Activated CD8-positive, alpha-beta memory T cell treated with anti-CD3 and anti-CD28 coated beads for 4 hours (primary cell): ENCODE measurements at places on chromosomes 11 and 22.

- DNase-seq: peak; percentile 13
Measured at GRCh38 chr22:19766511-19767426, 6.2 kb downstream of the TBX1 start.

DNA sequence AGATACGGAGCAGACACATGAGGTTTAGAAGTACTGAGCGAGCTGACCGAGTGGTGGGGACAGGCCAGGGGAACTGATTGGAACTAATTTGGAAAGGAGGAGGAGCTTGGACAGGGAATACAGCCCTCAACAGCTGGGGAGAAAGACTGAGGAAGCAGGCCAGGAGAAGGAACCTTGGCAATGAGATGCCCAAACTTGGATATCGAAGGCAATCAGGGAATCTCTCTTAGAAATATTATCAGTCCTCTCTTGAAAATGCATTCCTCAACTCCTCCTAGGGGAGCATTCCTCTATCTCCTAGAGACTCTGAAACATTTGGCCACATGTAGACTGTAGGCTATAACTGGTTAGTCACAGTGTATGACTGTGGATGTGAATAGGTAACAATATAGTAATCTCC is 284.6 kb downstream of the GUCY1A2 start:
- no peak for DNase-seq

- DNase-seq: no peak
Measured at GRCh38 chr11:104637662-104638170, 260.5 kb downstream of the CASP12 start.

GRCh38 chr22:17785185-17786184 is 11.2 kb upstream of the BID start:
- DNase-seq: peak; percentile 55

GRCh38 chr22:30426388-30427353 is 1.1 kb downstream of the MTFP1 start:
- peak; percentile 70 for DNase-seq

GRCh38 chr11:35007277-35007676 is 90.9 kb downstream of the PDHX start:
- DNase-seq: no peak

DNA sequence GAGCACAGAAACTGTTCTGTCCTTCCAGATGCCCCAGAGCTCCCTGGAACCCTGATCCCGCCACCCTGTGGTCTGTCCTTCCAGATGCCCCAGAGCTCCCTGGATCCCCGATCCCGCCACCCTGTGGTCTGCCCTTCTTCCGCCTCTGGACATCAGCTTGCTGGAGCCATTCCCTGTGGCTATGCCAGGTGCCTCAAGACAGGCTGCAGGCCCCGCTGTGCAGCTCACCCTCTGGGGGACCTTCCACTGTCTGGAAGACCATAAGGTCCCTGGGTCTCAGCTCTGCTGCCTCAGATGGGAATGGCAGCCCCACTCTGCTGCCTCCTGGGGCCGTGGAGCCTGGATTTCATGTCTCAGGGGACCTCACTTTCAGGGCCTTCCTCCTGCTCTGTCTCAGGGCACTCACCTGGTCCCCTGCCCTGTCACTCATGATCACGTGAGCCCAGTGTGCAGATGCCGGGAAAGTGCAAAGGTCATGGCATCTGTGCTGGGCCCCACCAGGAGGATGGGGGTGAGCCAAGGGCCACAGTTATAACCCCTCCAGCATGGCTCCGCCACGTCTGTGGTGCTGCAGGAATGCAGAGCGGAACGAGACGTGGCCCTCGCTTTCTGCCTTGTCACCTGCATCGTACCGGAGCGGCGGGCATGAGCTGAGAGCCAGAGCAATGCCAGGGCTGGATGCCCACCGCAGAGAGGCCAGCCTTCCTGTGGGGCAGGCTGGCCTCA is 1520.7 kb downstream of the BRD1 start:
- DNase-seq: no peak

GRCh38 chr11:75469785-75470405 is 36.9 kb upstream of the KLHL35 start:
- DNase-seq: no peak
